ENCODE measurements at places on chromosomes 4 and X.

GRCh38 chr4:44025376-44026020 is 423.1 kb downstream of the KCTD8 start:
- no peak for DNase-seq

GRCh38 chr4:39330353-39330752 is 35.8 kb downstream of the RFC1 start:
- no peak for DNase-seq

- no peak for DNase-seq
Observed at GRCh38 chr4:124097447-124097846, 615.1 kb downstream of the ANKRD50 start.

DNA sequence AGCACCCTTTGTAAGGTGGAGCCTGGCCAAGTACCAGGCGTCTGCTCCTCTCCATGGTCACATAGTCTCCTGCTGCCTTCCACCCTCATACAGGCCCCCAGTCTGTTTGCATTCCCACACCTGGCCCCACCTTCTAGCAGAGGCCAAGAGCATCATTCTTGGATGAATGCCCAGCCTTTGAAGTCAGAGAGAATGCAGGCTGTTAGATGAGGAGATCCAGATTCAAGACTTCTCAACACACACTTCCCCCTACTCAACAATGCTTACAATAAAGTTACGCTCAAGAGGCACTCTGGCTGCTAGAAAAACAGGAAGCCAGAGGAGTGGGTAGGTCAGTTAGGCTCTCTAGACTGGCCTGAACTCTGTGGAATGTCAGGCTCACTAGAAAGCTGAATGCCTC is 43.3 kb downstream of the SHROOM4 start:
- no peak for DNase-seq

- no peak for DNase-seq
Observed at GRCh38 chr4:75714011-75714410, 10.4 kb upstream of the USO1 start.

DNA sequence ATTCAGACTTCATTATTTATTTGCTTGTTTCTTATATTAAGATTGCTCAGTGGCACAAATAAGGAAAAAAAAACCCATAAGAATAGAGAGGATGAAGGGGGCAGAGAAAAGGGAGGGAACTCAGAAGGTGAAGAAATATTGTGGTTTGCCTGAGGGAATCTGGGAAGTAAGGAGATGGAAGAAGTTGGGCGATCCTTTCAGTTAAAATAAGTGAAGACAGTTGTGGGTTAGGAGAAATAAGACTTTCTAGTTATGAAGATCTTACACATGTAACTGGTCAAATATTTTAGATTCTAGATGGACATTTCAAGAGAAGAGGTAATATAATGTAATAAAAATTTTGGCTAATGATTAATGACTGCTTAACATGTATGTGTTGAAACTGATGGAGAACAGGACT is 138.7 kb upstream of the LIMCH1 start:
- no peak for DNase-seq

DNA sequence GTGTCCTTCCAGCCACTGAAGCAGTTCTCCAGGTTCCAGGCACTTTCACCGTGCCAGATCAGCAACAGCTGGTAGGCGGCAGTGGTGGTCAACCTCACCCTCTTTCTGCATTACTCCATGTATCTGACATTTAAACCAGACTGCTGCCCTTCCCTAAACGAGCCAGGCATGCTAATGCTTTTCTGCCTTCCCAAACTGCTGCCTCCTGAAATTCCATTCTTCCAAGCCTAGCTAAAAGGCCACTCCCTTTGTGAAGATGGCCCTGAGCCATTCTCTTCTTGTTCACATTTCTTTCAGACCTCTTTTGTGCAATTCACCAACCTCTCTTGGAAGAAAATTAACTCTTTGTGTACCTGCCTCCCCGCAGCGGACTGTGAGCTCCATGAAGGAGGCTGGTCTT is 73.7 kb downstream of the CHST7 start:
- no peak for DNase-seq

GRCh38 chrX:150037041-150037440 is 98.8 kb upstream of the EOLA2 start:
- no peak for DNase-seq

GRCh38 chr4:148693913-148694649 is 251.9 kb upstream of the NR3C2 start:
- no peak for DNase-seq

GRCh38 chr4:53706422-53707032 is 115.2 kb upstream of the LNX1 start:
- peak; percentile 77 for DNase-seq

DNA sequence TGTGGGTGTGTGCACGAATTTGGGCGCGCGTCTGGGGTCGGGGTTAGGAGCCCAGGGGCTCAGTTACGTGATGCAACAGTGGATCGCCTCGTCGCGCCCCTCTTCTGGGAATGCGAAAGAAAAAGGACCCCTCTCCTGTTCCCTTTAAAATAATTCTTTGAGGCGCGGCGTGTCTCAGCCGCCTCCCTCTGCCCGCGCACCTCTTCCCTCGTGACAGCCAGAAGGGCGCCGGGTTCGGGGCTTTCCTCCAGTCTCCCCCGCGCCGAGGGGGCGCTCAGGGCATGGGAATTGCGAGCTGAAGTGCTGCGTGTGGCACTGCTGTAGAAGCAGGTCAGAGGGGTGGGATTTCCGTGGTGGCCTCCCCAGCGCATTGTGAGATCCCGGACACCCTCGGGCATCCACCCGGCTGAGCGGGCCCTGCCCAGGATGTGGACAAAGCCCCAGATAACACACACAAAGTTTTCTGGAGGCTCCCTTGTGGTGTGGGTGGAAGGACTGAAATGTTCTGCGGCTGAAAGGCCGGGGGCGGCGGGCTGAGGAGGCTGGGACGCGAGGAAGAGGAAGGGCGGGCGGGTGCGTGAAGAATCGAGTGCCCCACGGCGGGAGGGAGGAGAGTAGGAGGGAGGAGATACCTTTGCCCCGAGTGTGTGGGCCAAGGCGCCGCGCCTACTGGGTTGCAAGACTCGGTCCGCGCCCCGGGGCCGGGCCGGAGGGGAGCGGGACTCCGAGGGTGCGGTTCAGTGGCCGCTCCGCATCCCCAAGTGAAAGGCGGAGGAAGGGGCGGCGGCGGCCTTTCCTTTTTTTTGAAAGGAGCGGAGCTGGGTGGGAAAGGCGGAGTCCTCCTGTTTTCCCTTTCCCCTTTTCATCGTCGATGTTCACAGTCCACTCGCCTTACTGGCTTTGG is 752 bp downstream of the SEPTIN11 start:
- peak; percentile 26 for DNase-seq

DNA sequence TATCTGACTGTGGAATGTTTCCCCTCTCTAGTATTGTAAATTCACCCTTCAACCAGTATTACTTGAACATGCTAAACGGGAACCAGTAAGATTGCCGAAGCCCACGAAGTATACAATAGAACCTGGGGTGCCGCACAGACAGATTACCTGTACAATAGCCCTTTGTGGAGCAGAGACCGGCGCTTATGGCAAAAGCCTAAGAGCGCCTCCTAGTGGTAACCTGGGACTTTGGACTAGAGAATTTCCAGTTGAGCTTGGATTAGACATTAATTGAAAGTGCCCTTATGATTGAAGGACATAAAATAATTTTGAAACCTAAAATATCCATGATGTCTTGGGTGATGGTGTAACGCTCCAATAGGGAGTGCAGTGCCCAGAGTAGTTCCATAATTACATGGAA is 14.1 kb downstream of the ZNF157 start:
- peak; percentile 79 for DNase-seq

- no peak for DNase-seq
Observed at GRCh38 chrX:48753708-48754228, 7.8 kb upstream of the GLOD5 start.

DNA sequence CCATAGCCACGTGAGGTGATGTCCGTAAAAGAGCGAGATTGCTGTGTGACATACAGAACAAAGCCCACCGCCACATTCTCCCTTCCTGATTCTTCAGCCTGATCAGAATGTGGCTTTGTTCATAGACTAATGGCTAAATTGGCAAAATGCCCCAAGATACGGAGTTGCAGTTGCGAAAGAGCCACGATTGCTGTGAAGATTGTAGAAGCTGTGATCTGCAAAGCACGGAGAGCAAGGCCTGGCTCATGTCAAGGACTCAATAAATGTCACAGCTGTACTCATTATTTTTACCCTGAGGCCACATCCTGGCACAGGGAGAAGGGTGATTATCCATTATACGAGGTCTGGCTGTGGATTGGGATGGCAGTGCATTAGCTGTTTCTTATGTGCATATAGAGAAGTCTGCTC is 34.2 kb downstream of the ARSD start:
- DNase-seq: peak; percentile 2

DNA sequence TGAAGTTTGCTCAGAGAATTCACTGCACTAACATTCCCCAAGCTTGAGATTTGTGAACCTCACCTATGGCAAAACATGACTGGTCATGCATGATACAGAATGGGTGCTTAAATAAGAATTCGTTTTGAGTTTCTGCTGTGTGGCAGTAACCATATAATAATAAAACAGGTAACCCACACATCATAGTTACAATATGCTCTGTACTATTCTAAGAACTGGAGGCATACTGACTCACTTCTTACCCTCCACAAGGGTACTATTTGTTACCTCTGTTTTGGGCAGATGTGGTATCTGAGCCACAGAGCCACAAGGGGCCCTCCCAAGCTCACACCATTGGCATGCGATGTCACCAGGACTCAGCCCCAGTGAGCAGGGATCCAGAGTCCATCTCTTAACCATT is 17.6 kb downstream of the SLC2A9 start:
- no peak for DNase-seq

GRCh38 chr4:184983672-184984356 is 34.5 kb upstream of the HELT start:
- peak; percentile 55 for DNase-seq

DNA sequence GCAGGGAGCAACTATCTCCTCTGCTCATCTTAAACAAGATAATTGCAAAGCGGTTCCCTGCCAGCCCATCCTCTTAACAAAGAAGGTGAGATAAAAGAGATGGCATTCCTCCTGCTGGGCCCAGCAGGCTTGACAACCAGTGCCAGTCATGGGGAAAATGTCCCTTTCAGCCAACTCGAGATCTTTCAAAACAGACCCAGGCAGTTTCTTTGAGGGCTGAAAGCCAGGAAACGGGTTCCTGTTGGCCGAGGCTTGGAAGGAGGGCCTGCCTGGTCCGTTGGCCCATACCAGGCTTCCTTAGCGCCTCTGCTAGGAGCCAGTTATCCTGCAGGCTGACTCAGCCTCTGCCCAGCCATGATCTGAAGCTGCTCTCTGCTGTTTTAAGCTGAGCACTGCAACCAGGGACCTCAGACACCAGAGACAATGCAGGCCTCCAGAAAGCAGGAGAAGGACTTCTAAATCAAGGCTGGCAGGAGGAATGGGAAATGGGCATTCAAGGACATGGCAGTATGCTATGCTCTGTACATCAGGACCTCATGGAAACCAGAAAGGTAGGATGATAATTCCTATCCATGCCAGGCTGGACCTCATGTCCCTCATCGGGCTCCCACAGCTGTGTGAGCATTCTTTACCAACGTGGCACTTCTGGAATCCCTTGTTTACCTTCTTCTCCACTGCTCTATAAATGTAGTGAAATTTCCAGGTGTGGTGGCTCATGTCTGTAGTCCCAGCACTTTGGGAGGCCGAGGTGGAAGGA is 42.4 kb upstream of the SLC2A9 start:
- no peak for DNase-seq

DNA sequence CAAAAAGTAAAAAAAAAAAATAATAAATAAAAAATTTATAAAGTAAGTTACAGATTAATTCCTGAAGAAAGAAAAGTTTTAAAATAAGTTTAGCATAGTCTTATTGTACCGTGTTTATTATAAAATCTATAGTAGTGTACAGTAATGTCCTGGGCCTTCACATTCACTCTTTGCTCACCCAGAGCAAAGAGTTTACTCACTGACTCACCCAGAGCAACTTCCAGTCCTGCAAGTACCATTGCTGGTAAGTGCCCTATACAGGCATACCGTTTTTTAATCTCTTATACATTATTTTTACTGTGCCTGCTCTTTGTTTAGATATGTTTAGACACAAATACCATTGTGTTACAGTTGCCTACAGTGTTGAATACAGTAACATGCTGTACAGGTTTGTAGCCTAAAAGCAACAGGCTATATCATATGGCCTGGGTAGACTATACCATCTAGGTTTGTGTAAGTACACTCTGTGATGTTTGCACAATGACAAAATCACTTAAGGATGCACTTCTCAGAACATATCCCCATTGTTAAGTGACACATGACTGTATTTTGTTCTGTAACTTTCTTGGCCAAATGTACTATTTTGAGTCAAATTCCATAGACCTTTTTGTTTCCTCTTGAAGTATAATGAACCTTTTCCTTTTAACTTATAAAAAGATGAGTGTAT is 199.0 kb upstream of the NUDT6 start:
- DNase-seq: no peak

- DNase-seq: no peak
Observed at GRCh38 chrX:88982933-88983332, 235.9 kb downstream of the CPXCR1 start.

GRCh38 chrX:72255445-72255844 is 16.6 kb upstream of the ERCC6L start:
- DNase-seq: no peak

DNA sequence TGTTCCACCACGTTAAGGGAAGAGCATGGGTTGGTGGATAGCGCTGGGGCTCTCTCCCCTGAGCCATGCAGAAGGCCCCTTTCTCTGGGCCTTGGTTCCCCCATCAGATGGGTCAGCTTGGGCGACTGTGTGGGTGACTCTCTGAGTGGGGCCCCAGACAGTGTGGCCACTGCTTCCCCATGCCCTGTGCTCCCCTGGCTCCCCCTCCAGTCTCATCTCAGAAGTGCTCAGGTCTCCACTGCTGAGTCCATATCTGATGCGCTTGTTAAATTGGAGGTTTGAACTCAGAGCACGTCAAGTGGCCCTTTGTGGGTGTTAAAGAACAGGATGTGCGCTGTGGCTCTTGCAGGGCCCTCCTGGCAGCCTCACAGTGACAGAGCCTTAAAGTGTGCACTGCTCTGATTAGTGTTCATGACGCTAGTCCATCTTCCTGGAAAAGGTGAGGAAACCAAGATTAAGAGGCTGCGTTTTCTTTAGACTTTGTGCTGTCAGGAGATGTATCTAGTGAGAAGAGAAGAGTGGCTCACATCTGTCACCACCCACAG is 59.8 kb downstream of the NELFA start:
- DNase-seq: no peak

DNA sequence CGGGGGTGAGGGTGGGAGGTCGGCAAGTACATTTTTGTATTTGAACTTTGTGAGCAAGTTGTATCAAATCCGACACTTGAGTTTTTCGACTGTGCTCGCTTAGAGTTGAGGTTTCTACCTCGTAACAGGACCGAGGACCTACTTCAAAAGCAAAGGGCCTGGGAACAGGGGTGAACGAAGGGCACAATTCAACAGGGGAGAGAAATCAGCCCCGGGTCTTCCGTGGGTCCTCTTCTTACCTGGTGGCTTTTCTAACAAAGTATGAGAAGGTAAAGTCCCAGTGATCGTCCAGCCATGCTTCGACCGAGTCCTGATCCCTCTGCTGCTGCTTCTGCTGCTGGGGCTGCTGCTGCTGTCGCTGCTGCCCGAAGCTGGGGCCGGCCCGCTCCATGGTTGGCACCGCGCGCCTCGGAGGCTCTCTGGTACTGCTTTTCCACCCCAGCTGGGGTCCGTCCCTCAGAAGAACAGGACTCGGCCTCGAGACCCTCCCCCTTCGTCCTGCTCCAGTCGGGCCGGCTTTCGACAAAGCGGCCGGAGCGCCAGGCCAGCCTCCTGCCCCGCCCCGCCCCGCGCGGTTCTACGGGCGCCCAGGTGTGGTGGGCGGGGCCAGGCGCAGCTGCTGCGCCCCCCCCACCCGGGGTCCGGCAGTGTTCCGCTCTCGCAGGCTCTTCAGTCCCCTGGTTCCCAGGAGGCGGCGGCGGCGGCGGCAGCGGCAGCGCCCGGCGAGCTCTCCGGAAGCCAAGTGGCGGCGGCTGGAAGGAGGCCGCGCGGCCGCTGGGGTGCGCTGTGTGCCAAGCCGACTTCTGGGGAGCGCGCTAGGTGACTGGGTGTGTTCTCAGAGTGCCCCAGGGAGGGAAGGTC is at the start of gene PDE5A:
Gene PDE5A, minus strand, starts transcription at position 524 of the 861 bp plus-strand sequence. Its CDS starts 133 bp downstream, at position 391.
- DNase-seq: peak; percentile 82
